ENCODE measurements at places on chromosomes 11 and 22.

DNA sequence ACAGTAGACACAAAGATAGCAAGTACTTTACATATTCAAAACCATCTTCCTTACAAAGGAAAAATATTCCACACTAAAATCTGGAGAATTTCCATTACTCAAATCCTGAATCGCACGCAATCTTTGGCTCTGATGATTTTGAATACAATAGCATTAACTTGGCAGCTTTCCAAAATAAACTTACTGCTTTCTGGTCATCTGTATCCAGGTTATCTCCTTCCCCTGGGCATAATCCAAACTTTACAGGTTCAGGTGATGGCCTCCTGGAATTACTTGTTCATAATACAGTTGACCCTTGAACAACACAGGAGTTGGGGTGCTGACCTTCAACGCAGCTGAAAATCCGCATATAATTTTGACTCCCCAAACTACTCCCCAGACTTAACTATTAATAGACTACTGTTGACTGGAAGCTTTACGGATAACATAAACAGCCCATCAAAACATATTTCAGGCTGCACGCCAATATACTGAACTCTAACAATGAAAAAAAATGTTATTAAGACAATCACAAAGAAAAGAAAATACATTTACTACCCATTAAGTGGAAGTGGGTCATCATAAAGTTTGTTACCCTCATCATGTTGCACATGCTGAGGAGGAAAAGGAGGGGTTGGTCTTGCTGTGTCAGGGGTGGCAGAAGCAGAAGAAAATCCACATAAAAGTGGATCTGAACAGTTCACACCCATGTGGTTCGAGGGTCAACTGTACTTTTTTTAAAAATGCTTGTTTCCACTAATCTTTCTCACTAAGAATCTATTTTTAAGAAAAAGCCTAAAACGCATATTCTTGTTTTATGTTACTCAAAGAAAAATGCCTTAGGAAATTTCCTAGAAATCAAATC is 6.5 kb downstream of the MTMR2 start:
- no peak overlapping the region for H3K27ac ChIP-seq
- DNase-seq, result no peak
- peaks cover 6% of the 10 kb centered on the region for H3K4me1 ChIP-seq
- no peaks in the 10 kb centered on the region for H3K36me3 ChIP-seq

- H3K27me3 ChIP-seq, result no peaks in the 10 kb centered on the region
- peaks cover 32% of the 10 kb centered on the region for H3K36me3 ChIP-seq
- peak overlapping the region; percentile 28 for H3K27ac ChIP-seq
- no peak for DNase-seq
- H3K4me1 ChIP-seq, result peaks cover 100% of the 10 kb centered on the region
- H3K4me3 ChIP-seq, result peak overlapping the region; percentile 99
Measured at GRCh38 chr11:67272327-67273259, 6.3 kb downstream of the GRK2 start.

- H3K36me3 ChIP-seq, result no peaks in the 10 kb centered on the region
- no peak overlapping the region for H3K27ac ChIP-seq
Measured at GRCh38 chr22:44639891-44640617, 62.0 kb upstream of the PRR5 start.

- peaks cover 16% of the 10 kb centered on the region for H3K4me1 ChIP-seq
- H3K27me3 ChIP-seq, result no peaks in the 10 kb centered on the region
- no peak overlapping the region for H3K27ac ChIP-seq
- no peak for DNase-seq
Measured at GRCh38 chr11:34633640-34633989, 12.7 kb downstream of the EHF start.

DNA sequence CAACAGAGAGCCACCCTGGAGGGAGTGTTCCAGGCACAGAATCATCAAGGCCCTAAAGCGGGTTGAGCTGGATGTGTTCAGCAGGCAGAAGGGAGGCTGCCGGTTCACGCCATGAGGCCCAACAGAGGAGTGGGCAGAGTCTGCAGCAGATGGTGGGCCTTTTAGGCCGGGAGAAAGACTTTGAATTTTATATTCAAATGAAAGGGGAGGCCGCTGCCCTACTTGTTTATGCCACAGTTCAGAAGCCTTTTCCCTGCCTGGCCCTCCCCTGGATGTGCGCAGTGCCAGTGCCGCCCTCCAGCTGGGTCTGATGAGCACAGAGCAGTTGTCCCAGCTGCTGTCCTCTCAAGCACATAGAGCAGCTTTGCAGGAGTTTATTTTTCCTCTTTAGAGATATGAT is 46.9 kb upstream of the TTC12 start:
- no peak overlapping the region for H3K27ac ChIP-seq
- no peak overlapping the region for H3K4me3 ChIP-seq
- H3K36me3 ChIP-seq, result no peaks in the 10 kb centered on the region
- H3K27me3 ChIP-seq, result no peaks in the 10 kb centered on the region

Data from CD8-positive, alpha-beta memory T cell (primary cell).